ENCODE measurements at places on chromosomes 6 and 20.

DNA sequence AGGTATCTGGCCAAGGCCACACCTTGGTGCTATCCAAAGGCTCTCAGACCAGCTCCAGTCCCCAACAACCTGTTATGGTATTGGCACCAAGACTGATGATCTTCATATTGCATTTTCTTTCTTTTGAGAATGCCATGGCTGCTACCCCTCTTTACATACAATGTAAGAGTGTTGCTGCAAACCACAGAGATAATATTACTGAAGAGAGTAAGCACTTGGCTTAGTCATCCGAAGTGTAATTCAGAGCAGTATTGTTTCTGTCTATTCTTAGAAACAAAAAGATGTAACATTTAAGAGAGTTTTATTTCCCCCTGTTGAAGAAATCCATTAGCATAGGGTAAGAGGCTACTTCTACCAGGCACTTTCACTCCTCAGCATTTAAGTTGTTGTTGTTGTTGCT lies 212.5 kb downstream of the C6orf118 start:
- DNase-seq = no peak

GRCh38 chr6:158561938-158562337 lies 2.0 kb downstream of the TMEM181 start:
- DNase-seq = no peak

DNA sequence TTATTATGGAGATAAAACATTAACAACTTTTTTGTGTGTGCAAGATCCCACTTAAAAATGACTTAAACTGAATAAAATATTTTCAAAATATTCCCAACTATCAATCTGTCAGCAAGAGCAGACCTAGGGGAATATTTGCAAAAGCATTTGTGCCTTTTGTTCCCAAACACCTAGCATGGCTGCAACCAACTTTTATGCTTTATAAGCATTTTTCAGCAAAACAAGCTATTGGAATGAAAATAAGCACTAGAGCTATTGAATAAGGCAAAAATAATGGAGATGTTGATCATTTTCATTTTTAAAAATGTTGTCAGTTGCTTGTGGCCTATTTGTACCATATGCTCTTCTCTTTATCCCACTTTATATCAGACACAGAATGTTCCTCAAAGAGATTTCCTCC lies 28.2 kb upstream of the CEP162 start:
- DNase-seq = no peak

DNA sequence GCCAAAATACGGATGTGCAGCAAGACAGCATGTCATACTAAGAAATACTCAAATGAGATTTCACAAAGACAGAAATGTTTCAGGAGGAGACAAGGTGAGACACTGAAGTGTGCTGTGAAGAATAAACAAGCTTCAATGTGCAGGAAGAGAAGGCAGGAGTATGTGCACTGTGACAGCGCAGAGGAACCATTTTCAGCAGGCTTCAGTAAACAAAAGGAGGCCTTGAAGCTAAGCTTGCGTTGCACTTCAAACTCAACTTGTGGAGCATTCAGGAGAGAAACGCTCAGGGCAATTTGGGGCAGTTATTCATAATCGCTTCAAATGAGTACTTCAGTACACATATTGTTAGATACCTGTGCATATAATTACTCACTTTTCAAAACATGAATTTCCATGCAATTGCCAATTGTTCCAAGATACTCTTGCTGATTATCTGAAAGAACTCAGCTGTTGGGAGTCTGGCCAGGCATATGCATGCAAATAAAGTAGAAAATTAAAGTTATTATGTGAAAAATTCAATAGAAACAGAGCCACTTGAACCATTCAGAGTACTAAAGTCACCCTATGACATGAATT lies 234.2 kb upstream of the OPRM1 start:
- DNase-seq = peak; percentile 33

DNA sequence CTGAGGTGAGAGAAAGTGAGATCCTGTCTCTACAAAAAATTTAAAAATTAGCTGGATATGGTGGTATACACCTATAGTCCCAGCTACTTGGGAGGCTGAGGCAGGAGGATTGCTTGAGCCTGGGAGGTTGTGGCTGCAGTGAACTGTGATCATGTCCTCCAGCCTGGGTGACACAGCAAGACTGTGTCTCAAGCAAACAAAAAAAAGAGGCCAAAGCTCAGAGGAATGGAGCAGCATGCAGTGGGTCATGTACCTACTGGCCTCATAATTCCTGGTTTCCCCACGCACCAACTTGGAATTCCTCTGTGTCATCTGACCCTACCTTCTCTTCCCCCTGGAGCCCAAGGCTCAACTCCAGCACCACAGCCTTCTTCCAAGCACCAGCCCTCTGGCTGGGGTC lies 15.1 kb upstream of the PLEKHG1 start:
- DNase-seq = no peak

- no peak for DNase-seq
Observed at GRCh38 chr6:9982215-9982614, 432.7 kb downstream of the TFAP2A start.

DNA sequence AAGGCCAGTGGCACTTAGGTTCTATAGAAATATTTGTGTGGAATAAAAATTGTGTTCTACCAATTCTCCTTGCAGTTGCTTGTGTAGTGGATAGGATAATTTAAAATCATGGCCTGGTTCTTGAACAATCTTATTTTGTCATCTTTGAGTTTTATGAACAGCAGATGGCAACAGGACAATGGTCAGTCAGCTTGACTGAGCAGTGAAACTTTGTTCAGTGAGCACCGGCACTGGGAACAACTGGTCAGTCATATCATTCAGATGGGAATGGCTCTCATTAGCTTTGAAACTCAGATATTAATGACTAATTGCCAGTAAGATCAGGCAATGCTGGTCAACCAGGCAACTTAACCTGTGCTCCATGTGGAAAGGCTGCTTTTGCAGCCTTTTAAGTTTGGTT lies 129.2 kb downstream of the BCKDHB start:
- DNase-seq = no peak

- no peak for DNase-seq
Observed at GRCh38 chr20:34689486-34689885, 12.6 kb upstream of the PIGU start.

DNA sequence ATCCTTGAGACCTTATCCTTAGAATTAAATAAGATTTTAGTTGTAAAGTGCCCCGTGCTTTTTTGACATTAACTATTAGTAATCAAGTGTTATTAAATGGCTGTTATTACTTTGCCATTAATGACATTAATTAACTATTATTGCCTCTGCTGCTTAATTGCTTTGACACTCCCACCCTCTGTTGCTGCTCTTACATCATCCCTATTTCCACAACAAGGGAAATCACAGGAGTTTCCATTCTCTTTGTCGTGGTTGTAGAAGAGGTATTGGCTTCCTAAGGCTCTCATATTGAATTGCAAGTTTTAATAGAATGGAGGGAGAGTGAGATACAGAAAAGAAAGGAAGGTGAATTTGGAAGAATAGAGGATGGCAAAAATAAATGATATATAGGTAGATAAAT lies 545.8 kb downstream of the MMUT start:
- DNase-seq = no peak

- DNase-seq = no peak
Observed at GRCh38 chr6:106790935-106791334, 161.6 kb downstream of the QRSL1 start.

GRCh38 chr6:96469312-96469711 lies 52.3 kb upstream of the UFL1 start:
- no peak for DNase-seq

GRCh38 chr6:14975471-14975817 lies 270.4 kb upstream of the JARID2 start:
- DNase-seq = no peak

DNA sequence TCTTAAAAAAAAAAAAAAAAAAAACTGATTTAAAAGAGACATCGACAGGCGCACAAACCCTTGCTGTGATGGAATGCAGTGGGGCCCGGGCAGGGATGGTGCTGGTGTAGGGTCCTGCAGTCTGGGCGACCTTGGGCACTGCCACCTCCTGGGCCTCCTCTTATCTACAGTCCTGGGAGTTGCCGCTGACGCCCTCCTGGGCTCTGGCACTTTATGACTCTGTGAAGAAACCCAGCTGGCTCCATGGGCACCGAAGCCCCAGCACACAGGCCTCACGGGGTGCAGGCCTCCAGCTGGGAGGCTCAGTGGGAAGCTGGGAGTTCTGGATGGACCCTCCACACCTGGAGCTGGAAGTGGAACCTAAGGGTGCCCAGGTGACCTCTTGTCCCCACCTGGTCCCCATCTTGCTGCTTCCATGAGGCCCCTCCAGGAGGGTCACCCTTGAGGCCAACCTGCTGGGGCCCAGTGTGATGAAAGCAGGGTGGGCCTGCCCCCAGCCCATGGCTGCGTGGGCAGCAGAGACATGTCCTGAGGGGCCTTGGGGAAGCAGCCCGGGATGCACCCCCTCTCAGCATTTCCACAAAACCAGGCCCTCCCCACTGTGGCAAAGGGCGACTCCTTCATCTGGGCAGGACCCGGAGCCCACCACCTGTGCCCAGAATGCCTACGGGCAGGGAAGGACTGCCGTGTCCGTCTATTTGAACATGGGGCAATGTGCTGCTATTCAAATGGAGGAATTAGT lies 104.9 kb downstream of the ASXL1 start:
- no peak for DNase-seq

- DNase-seq = no peak
Observed at GRCh38 chr20:47293631-47294030, 62.9 kb downstream of the ZMYND8 start.

- DNase-seq = no peak
Observed at GRCh38 chr20:18794428-18794787, 19.2 kb upstream of the SCP2D1 start.

DNA sequence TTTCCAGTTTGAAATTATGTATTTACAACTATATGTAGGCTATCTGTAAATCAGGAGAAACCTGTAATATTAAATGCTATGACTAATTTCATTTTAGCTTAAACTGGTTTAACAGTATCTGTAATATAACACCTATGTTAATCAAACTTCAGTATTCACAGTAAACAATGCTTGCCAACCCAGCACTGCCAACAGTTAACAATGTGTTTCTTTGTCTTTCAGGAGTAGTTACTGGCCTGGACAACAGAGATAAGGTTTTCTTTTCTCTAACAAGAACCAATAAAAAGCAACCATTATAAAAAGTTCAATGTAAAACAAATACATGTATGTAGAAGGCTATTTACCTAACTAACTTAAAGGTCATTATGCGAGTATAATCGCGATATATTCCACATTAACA lies 158.8 kb downstream of the CDK19 start:
- no peak for DNase-seq

GRCh38 chr6:89251976-89252375 lies 34.8 kb upstream of the GABRR1 start:
- no peak for DNase-seq

DNA sequence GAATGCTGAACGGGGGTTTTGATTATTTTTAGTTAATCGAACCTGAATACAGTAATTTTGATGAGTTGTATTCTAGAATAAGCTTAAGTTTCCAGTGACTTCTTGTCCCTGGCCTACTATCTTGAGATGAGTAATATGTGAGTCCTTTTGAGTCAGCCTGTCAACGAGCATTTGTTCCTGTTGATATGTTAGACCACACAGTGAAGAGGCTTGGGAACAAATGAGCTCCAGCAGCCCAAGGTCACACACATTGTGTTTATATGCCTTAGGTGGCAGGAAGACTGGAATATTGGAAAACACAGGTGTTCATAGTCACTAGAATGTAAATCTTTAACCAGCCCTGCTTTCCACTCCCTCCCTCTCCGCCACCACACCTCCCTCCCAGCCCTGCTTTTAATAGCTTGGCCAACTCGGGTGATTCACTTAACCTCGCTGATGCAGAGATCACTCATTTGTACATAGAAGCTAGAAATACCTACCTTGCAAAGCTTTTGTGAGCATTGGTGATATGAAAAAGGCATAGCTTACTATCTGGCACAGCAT lies 9.1 kb downstream of the SMPDL3A start:
- DNase-seq = no peak

- DNase-seq = no peak
Observed at GRCh38 chr6:98203170-98203806, 631.1 kb upstream of the POU3F2 start.

DNA sequence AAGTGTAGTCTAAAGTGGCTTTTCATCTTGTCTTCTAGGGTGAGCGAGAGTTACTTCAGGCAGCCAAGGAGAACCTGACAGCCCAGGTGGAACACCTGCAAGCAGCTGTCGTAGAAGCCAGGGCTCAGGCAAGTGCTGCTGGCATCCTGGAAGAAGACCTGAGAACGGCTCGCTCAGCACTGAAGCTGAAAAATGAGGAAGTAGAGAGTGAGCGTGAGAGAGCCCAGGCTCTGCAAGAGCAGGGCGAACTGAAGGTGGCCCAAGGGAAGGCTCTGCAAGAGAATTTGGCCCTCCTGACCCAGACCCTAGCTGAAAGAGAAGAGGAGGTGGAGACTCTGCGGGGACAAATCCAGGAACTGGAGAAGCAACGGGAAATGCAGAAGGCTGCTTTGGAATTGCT lies 27.1 kb downstream of the C20orf173 start:
- DNase-seq = no peak

GRCh38 chr6:157128235-157128775 lies 195.0 kb downstream of the TMEM242 start:
- DNase-seq = no peak

- DNase-seq = no peak
Observed at GRCh38 chr6:31945507-31946369, at the start of gene CFB. CFB (plus strand) TSS chr6:31946095; CDS start chr6:31946222, 127 bp downstream.

GRCh38 chr6:2749969-2750600 lies 637 bp downstream of the MYLK4 start:
- no peak for DNase-seq

DNA sequence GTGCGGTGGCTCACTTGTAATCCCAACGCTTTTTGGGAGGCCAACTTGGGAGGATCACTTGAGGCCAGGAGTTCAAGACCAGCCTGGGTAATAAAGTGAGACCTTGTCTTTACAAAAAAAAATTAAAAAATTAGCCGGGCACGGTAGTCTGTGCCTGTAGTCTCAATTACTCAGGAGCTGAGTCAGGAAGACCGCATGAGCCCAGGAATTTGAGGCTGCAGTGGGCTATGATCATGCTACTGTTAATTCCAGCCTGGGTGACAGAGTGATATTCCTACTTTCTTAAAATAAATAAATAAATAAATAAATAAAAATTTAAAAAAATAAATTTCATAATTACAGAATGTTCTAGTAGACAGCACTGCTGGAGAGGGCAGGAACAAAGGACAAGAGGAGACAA lies 62.4 kb downstream of the DST start:
- DNase-seq = no peak

GRCh38 chr20:59785986-59786795 lies 147.2 kb downstream of the SYCP2 start:
- no peak for DNase-seq

- DNase-seq = no peak
Observed at GRCh38 chr6:21450149-21450548, 143.4 kb upstream of the SOX4 start.

DNA sequence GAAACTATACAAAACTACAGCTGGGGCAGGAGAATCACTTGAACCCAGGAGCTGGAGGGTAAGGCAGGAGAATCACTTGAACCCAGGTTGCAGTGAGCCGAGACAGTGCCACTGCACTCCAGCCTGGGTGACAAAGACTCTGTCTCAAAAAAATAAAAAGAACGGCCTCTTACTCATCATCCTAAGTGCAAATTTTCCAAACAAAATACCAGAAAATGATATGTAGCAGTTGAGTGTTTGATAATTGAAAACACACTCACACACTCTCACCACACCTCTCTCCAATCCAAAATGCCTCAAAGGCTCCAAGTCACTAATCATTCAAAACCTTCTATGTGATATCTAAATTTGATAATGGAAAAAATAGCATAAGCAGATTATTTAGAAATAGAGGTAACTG lies 198.6 kb upstream of the SHLD1 start:
- no peak for DNase-seq

Data from NCI-H510A (cell line).